ENCODE measurements at places on chromosomes 1 and 21. TPM values are rescaled to one million over a fixed set of nuclear protein-coding genes. Genes with fewer than 3 reads are reported as not detected.

- no peak for DNase-seq
Observed at GRCh38 chr21:46025113-46025770, 43.7 kb downstream of the COL6A1 start.

Gene SIM2
- total RNA-seq: 49.4 TPM

DNA sequence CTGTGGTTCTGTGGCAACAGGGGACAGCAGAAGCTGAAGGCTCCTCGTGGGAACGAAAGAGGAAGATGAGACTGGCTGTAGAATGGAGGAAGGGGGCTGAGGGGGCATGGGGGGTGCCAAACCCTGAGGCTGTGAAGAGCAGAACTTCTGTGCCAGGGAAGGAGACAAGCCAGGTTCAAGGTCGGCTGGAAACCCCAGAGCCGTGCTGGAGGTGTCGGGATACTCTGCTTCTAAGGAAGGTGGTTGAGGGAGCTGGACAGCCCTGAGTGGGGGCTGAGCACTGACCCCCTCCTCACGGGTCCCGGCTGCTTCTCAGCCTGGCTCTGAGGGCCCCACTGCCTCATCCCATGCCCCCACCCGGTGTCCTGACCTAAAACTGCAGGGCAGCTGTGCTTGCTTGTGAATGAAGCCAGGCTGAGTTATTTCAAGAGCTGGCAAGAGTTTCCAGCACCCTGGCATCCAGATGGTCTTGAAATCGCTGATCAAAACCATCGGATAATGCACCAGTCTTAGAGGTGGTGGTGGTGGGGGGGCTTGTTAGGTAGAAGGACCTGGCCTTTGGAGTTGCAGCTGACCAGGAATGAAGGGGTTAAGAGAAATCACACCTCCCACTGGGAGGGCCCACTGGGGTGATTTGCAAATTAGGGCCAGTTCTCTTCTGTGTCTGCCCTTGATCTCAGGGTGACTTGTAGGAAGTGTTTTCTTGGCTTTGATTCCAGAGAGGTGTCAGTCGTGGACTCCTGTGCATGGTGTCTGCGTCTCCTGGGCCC, 218.9 kb upstream of the C1orf174 start:
- DNase-seq: no peak

GRCh38 chr1:221839782-221840395, 98.0 kb upstream of the DUSP10 start:
- no peak for DNase-seq

GRCh38 chr1:169260478-169261151, 107.0 kb downstream of the NME7 start:
- DNase-seq: no peak

- DNase-seq: no peak
Observed at GRCh38 chr21:38263493-38263892, 6.7 kb downstream of the KCNJ15 start.

DNA sequence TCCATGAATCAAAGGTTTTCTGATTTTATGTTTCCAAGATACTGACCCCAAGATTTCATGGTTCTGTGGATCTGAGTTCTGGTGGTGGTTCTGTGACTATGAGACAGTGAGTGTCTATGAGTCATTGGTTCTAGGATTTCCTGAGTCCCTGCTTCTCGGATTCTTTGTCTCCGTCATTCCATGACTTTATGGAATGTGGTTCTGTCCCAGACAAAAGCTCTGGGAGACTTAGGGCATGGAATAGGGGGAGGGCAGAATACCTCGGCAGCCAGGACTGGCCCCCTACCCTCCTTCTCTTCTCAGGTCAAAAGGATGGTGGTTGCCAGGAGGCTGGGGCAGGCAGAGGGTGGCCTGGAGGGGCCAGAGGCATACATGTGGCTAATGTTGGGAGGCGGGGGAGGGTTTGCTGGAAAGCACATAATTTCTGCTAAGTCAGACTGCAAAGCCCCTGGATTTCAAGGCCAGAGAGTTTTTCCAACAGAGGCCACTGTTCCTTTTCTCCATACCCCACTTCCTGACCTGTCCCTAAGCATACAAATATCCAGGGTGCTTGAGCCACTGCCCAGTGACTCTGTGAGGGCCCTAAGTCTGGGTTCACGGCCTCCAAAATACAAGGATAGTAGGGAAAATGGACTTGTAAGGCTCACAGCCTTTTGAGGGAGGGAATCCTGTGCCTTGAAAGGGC, 17.2 kb downstream of the CDCP2 start:
- DNase-seq: no peak

- no peak for DNase-seq
Observed at GRCh38 chr1:193120604-193121166, 1.1 kb upstream of the CDC73 start.

Gene PTAFR
- total RNA-seq: 2.7 TPM

GRCh38 chr21:43981871-43982210, 30.3 kb upstream of the TRAPPC10 start:
- no peak for DNase-seq

Gene HOOK1
- 13.7 TPM for total RNA-seq

DNA sequence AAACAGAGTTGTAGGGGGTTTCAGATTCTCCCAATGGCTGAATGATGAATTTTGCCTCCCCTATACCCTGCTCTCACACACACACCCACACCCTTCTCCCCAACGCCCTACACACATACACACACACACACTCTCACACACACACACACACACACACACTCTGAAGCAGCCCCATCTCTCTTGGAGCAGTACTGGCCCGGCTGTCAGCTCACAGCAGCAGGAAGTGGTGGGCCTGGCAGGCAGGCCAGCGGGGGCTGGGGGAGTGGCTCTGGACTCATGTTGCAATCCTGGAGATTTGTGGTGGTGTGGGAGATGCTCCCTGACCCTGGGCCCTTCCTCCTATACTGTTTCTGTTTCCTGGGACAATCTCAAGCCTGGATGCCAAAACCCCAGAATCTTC, 2.2 kb downstream of the IKBKE start:
- DNase-seq: no peak

- DNase-seq: no peak
Observed at GRCh38 chr1:39973503-39974135, 18.7 kb downstream of the MFSD2A start.

GRCh38 chr1:115655916-115656315, 14.1 kb downstream of the VANGL1 start:
- no peak for DNase-seq

GRCh38 chr1:160777486-160778089, 18.4 kb upstream of the LY9 start:
- no peak for DNase-seq

Gene PRDM2
- total RNA-seq: 19.2 TPM

DNA sequence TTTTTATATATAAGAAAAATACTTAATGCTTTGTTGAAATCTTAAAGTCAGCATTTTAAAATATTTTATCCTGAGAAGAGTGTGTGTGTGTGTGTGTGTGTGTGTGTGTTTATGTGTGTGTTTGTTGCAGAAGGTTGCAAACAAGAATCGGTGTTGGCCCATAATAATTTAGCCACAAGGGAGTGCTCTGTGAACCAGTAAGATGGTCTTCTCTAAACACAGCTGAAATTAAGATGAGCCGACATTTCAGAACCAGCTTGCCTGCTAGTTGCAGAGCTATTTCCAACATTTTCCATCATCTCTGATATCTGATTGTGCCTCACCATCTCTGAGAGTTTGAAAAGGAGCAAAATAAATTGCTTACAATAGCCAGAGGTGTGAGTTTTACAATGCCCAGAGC, 158.8 kb upstream of the SGIP1 start:
- DNase-seq: no peak

DNA sequence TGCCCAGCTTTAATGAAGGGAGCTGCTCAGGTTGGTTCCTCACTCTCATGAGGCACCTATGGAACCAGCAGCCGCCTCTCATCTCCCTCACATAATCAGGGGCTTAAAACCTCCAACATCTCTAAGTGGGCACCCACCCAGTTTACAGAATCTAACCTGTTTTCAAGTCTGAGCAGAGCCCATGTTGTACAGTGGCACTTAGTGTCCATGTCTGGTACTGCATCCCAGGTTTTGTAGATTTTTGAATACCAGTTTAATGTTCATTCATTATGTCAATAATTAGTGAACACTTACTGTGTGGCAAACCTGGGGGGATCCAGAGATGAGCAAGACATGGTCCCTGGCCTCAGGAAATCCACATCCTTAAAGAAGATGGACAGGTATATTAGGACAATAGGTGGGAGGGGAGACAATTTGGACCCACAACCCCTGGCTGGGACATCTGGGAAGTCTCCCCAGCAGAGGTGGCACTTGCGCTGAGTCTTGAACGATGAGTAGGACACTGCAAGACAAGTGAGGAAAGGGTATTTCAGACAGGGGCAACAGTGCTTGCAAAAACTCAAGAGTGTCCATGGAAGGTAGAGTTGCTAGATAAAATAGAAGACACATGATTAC, 83.3 kb downstream of the LACTBL1 start:
- DNase-seq: no peak

Gene RHOU
- 9.2 TPM for total RNA-seq

- DNase-seq: no peak
Observed at GRCh38 chr1:228339766-228340685, 66.6 kb downstream of the TRIM11 start.

- DNase-seq: no peak
Observed at GRCh38 chr1:37147906-37148305, 113.6 kb upstream of the GRIK3 start.

GRCh38 chr1:203342192-203342940, 8.6 kb downstream of the FMOD start:
- DNase-seq: no peak

DNA sequence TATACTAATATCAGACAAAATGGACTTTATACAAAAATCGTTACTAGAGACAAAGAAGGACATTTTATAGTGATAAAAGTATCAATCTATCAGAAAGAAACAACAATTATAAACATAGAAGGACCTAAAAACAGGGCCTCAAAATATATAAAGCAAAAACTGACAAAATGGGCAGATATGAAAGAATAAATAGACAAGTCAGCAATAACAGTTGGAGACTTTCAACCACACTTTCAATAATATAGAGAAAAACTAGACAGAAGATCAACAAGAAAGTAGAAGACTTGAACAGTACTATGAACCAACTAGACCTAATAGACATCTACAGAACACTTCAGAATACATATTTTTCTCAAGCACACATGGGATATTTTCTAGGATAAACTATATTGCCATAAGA, 52.4 kb downstream of the MIS18A start:
- DNase-seq: no peak

GRCh38 chr1:28804071-28804470, 7.9 kb upstream of the OPRD1 start:
- DNase-seq: no peak

- DNase-seq: no peak
Observed at GRCh38 chr1:47505267-47505666, 67.4 kb downstream of the FOXD2 start.

Gene DARS2
- 6.6 TPM for total RNA-seq

DNA sequence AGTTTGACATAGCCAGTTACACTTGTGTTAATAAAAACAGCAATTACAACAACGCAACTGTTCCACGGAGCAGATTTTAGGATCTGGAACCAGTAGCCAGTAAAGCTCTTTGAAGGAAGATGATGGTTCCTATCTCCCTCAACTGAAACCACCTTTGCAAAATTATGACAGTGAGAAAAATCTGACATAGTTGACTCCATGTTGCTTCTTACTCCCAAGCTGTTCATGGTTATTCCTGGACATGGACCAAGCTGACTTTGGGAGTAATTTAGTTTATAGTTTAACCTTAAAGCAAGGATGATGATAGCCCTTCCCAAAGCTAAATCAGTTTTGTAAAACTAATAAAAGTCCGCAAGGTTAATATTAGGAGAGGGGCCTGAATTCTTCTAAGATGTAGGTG, 518.0 kb upstream of the ZP4 start:
- DNase-seq: no peak

Gene PTPRC
- total RNA-seq: 39.1 TPM

DNA sequence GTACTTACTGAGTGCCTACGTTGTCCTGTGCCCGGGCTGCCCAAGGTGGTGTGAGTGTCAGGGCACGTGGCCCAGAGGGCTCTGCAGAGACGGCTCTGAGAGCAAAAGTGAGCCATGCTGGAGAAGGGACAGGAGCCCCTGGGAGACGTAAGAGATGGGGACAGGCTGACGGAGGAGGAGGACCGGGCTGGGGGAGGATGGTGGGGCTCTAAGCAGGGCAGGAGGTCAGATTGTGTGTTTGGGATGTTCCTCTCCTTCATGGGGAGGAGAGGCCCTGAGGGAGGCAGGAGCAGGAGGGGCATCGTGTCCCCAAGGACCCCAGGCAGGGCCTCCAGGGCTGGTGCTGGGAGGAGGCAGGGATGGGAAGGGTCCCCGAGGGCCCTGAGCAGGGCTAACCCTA, 158.9 kb downstream of the PCBP3 start:
- no peak for DNase-seq

- no peak for DNase-seq
Observed at GRCh38 chr1:202235856-202236837, 42.5 kb downstream of the LGR6 start.

DNA sequence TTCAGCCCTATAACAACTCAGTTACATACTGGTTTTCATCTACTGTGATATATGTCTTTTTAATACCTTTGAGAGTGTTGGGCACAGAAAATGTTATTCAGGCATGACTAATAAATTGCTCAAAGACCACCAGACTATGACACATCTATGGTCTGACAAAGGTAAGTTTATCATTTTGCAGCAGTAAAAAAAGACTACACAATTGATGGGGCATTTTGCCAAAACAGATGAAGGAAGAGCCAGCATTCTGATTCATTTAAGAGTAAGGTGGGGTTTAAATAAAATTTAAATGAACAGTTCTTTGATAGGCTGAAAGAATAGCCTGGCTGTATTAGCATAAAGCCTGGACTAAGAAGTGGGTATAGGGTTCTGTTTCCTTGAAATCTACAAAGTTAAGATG, 8.8 kb upstream of the RNPC3 start:
- no peak for DNase-seq

Gene TRAF3IP3
- 1.2 TPM for total RNA-seq

Gene ALX3
- total RNA-seq: not detected

Gene C1QC
- total RNA-seq: 9.7 TPM

Data from esophagus squamous epithelium (tissue), 5 donors.